ENCODE measurements at places on chromosomes 12 and 14.

GRCh38 chr12:32926356-32926755, 29.8 kb upstream of the PKP2 start:
- DNase-seq, result no peak

DNA sequence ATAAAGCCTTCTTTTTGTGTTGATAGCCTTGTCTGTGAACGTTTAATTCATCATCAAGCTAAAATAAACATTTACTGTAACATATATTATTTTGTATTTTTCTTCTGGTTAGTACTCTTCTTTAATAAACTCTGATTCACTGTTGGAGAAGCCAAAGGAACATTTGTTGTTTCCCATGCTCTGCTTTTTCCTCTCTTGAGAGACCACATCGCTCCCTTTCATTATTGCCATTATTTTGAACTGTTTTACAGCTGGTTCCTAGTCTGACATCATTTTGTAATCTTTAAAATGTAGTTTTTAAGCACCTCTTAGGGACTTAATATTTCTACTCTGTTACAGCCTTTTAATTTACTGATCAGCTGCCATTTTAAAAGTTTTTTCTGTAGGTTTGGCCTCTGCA, 301.8 kb downstream of the NPAS3 start:
- DNase-seq, result no peak

- DNase-seq, result peak; percentile 53
Measured at GRCh38 chr12:12467688-12468261, 94.9 kb downstream of the DUSP16 start.

- DNase-seq, result no peak
Measured at GRCh38 chr12:53513712-53514410, 6.6 kb upstream of the NPFF start.

Data from activated CD4-positive, alpha-beta T cell treated with anti-CD3 and anti-CD28 coated beads for 48 hours (primary cell).